ENCODE measurements at places on chromosomes 1 and 21.

GRCh38 chr1:34529935-34530859 lies 224.7 kb upstream of the GJB5 start:
- DNase-seq: no peak

- DNase-seq: peak; percentile 34
Observed at GRCh38 chr1:220803401-220804201, 16.9 kb downstream of the MTARC1 start.

DNA sequence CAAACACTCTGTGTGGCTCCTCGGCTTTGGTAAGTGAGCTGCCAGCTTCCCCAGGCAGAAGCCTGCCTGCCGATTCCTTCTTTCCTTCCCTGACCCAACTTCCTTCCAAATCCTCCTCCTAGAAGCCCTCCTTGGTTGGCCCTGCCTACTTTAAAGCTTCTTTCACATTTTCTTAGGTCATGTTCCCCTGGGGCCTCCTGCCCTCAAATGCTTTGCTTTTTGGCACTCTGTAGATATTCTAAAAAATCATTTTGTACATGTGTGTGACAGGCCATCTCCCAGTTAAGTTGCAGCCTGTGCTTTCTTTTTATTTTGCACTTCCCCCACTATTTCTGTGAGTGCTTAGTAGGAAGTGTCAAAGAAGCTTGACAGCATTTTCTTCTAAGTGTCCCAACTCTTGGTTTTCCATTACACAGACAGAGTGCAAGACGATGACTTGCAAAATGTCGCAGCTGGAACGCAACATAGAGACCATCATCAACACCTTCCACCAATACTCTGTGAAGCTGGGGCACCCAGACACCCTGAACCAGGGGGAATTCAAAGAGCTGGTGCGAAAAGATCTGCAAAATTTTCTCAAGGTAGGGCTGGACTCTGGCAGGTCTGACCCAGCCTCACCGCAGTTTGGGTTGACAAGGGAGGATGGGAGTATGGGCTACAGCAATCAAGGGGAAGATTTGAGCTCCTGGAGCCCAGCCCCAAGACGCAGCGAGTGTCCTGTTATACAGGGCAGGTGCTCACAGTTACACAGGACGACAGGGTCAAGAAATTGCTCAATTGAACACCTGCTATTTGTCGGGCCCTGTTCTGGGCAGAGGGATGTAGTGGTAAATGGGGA lies at the start of gene S100A9:
S100A9 (plus strand) TSS at position 2 of the 838 bp plus-strand sequence; CDS start at position 432, 430 bp downstream.
- DNase-seq: no peak

DNA sequence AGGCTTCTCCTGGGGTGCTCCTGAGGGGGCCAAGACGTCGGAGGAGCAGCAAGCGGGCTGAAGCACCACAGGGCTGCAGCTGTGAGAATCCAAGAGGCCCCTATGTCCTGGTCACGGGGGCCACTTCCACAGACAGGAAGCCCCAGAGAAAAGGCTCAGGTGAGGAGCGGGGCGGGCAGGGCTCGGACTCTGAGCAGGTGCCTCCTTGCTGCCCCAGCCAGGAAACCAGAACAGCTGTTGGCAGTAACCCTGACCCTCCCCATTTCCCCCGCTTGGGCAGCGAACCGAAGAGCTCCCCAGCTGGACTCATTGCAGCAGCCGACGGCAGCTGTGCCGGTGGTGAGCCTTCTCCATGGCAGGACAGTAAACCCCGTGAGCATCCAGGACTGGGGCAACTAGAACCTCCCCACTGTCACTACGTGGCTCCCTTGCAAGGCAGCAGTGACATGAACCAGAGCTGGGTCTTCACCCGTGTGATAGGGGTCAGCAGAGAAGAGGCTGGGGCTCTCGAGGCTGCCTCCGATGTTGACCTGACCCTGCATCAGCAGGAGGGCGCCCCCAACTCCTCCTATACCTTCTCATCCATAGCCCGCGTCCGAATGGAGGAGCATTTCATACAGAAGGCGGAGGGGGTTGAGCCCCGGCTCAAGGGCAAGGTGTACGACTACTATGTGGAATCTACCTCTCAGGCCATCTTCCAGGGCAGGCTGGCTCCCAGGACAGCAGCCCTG lies 625 bp downstream of the KLHDC7A start:
- no peak for DNase-seq

DNA sequence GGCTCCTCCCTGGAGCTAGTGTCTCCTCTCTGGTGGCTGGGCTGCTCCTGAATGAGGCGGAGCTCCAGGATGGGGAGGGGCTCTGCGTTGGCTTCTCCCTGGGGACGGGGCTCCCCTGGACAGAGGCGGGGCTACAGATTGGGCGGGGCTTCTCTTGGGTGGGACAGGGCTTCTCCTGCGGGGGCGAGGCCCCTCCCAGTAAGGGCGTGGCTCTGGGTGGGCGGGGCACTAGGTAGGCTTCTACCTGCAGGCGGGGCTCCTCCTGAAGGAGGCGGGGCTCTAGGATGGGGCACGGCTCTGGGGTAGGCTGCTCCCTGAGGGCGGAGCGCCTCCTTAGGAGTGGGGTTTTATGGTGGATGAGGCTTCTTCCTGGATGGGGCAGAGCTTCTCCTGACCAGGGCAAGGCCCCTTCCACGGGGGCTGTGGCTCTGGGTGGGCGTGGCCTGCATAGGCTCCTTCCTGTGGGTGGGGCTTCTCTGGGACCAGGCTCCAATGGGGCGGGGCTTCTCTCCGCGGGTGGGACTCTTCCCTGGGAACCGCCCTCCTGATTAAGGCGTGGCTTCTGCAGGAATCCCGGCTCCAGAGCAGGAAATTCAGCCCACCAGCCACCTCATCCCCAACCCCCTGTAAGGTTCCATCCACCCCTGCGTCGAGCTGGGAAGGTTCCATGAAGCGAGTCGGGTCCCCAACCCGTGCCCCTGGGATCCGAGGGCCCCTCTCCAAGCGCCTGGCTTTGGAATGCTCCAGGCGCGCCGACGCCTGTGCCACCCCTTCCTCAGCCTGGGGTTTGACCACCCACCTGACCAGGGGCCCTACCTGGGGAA lies 22.7 kb upstream of the ARF1 start:
- no peak for DNase-seq

- peak; percentile 8 for DNase-seq
Observed at GRCh38 chr1:167821356-167821685, 92.6 kb downstream of the ADCY10 start.

- no peak for DNase-seq
Observed at GRCh38 chr21:31145274-31145673, 107.0 kb upstream of the KRTAP19-8 start.

- DNase-seq: peak; percentile 62
Observed at GRCh38 chr1:110412576-110412975, 5.1 kb upstream of the LAMTOR5 start.

DNA sequence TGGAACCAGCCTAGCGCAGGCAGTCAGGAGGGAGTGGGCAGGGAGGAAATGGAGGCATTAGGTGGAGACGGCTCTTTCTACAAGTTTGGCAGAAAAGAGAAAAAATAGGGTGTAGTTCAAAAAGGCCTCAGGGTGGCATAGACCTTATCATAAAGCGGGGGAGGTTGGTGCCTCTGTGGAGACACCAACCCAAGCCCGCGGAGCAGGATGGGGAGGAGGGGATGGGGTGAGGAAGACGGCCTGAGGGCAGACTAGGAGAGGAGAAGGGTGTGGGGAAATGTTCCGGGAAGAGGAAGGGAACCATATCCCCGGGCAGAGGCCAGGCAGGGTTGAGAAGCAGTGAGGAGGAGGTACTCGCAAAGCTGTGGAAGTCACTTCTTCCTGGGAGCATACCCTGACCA lies 17.4 kb upstream of the SHE start:
- DNase-seq: no peak

DNA sequence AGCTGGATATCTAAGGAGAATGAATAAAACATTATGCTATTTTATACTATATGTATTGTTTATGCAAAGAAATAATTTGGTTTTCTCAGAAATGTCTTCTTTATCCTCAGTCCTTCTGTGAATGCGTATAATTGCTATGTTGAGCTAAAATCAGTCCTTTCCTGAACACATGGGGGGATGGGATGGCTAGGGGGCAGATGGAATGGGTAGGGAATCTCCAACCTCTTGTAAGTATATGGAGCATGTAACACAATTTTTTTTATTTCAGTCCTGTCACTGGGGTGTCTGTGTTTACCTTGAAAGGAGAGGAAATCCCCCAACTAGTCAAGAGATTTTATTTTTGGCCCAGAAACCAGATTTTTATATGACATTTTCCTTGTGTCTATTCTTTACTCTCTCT lies 291.8 kb downstream of the NFIA start:
- no peak for DNase-seq

DNA sequence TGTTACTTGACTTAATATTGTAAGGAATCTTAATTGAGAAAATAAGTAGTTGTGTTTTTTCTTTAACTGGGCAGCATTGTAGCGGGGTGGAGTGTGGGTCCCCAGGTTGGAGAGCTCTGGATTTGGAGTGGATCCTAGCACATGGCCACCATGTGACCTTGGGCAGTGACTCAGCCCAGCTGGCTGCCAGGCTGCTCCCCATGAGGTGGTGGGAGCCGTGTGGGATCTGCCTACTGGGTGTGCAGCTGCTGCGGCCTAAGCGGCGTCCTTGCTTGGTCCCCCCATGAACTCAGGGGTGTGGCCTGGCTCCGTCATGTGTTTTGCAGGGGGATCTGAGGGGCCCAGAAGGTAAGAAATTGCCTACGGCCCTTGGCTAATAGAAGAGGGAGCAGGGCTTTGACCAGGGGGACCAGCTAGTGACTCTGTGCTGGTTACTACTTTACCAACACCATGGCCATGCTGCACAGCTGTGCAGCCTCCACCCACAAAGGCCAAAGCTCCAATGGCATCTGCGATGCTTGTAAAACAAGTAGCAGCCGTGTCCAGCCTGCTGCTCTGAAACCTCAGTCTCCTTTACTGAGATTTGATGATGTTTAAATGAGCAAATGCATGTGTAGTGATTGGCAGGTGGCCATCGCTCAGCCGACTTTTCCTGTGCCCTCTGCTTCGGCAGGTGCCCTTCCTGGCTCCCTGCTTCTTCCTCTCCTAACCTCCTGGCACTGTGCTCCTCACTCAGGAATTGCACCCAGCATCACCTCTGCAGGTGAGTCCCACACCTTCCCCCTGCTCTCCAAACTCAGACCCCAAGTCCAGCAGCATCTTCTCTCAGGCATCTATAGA lies 68.3 kb downstream of the ADARB1 start:
- no peak for DNase-seq

GRCh38 chr1:62241371-62242131 lies 46.9 kb downstream of the L1TD1 start:
- peak; percentile 55 for DNase-seq

GRCh38 chr1:8283058-8283884 lies 34.6 kb upstream of the SLC45A1 start:
- DNase-seq: no peak

DNA sequence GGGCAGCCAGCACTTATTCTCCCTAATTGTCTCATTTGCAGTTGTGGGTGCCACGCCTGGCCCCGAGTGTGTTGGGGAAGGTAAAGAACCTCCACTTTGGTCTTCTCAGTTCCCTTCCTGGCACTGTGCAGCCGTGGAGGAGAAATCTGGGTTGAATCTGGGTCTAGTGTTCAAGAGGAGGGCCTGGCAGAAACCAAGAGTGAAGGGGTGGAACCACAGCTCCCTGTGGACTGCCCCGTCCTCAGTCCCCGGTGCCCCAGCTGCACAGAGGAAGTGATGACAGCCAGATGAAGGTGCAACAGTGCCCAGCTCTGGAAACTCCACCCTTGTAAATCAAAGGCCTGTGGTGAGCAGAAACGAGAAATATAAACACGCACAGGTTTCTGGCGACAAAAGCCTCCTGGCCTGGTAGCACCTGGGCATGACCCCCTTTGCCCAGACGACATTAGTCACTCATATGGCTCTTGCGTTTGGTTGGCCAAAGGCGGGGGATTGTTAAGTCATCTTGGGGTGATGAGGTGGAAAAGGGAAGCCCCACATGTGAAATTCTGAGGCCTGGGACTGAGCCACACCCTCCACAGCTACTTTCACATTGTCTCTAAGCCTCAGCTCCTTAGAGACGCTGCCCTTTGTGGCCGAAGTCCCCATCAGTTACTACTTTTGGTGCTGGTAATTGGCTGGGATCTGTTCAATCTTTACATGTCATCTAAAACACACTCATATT lies 4.2 kb upstream of the ECE1 start:
- no peak for DNase-seq

GRCh38 chr1:5272325-5272724 lies 617.9 kb downstream of the AJAP1 start:
- DNase-seq: no peak

- no peak for DNase-seq
Observed at GRCh38 chr21:37767984-37768383, 148.3 kb downstream of the KCNJ6 start.

GRCh38 chr1:208054485-208054884 lies 143.6 kb upstream of the CD34 start:
- no peak for DNase-seq

DNA sequence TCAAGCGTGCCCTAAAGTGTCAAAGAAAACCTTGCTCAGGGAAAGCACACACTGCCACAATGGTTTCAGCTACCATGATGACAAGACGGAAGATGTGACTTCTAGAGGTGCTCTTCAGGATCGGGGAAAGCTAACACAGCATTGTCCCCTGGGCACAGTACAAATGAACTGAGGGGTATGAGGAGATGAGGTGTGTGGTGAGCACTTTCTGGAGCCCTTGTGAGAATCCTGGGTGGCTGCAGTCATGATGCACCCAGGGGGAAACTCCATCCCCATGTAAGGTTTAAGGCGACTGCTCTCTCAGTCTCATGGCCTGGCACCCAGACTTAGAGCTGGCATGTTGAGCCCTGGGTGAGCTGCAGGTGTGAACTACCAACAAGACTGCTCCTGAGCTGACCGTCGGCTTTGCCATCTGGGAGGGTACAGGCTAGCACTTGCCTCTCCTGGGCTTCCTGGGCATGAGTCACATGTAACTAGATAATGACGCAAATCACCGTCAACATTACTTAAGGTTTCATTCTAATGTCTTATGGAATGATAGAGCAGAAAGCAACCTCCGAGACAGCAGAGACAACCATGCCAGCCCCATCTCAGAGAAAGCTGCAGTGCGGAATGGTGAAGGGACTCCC lies 144.6 kb downstream of the CLIC6 start:
- no peak for DNase-seq

DNA sequence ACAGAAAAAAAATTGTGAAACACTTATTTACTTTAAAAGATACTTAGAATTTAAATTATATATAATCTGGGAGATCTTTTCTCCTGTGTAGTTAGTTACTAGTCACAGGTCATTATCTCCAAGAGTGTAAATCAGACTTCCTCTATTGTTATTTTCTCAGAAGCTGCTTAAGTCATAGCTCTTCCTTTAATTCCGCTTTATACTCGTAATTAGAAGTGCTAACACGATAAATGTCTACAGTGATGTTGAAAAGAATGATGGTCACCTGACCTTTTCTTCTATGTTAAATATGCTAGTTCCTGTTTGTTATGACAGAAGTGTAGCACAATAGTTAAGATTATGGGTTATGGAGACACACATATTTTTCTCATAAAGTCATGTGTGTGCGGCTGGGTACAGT lies 123.6 kb downstream of the TGFB2 start:
- DNase-seq: no peak

DNA sequence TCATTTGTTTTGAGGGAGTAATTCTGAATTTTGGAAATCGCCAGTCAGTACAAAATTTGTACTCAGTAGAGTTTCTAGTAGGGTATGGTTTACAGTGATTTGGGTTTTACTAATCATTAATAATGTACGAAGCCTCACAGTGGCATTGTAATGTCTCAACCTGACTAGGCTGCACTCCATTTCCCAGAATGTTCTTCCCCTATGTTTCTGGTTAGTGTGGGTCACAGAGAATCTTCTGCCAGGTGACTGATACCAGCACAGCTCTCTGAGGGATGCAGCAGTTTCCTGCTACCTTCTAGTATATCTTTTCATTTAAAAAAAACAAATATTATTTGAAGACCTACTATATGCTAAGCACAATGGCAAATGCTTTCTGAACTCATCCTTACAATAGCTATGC lies 112.9 kb downstream of the PTPN14 start:
- DNase-seq: no peak

- DNase-seq: no peak
Observed at GRCh38 chr1:180166436-180166800, 11.7 kb downstream of the QSOX1 start.

All from SK-N-DZ (cell line).